ENCODE measurements at places on chromosomes 5 and 9.
A peak's percentile ranks its signal among the peaks of the same experiment; 100 is the strongest.

DNA sequence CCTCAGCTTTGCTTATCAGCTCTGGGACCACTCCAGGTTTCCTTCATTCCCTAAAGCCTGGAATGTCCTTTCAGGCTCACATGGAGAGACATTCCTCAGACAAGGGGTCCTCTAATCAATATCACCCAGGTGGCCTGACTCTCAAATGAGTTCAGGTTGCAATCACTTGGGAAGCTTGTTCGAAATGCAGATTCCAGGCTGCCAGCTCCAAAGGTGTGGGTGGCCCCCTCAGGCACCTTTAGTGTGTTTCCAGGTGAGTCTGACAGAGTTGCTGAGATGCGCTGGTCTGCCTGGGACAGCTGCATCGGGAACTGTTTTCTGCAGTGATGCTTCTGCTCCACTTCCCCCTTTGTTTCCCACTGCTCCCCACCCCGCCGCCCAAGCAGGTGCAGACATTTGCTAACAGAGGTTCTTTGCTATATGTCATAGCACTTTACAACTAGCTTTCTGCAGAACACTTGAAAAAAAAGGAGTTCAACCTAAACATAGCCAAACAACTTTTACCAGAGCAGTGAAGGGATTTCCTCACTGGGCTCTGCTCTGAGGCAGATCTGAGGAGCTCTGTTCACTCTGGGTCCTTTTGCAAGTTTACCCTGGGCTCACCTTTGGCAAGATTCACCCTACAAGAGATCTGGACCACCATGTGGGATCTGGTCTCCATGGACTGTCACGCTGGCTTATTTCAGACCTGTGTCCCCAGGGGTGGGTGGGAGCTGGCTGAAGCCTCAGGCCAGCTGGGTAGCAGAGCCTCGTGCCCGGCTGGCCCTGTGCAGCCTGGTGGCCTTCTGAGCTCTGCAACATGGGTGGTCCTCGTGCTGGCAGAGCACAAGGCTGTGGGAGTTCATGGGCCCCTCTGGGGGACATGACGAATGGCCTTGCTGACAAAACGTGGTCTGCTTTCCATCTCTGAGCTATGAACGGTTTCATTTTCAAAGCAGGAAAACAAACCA lies 539.6 kb downstream of the CCDC171 start:
- DNase-seq: no peak

- DNase-seq: no peak
Observed at GRCh38 chr5:124726631-124727362, 19.6 kb downstream of the ZNF608 start.

- DNase-seq: no peak
Observed at GRCh38 chr9:131841765-131842318, 102.0 kb upstream of the RAPGEF1 start.

- no peak for DNase-seq
Observed at GRCh38 chr5:55173687-55174230, 782 bp upstream of the CDC20B start.

GRCh38 chr5:177359860-177360259 lies 2.1 kb downstream of the RGS14 start:
- DNase-seq: no peak

- no peak for DNase-seq
Observed at GRCh38 chr5:11483630-11484029, 420.6 kb downstream of the CTNND2 start.

GRCh38 chr9:127424676-127424999 lies 456 bp downstream of the ZNF79 start:
- no peak for DNase-seq

DNA sequence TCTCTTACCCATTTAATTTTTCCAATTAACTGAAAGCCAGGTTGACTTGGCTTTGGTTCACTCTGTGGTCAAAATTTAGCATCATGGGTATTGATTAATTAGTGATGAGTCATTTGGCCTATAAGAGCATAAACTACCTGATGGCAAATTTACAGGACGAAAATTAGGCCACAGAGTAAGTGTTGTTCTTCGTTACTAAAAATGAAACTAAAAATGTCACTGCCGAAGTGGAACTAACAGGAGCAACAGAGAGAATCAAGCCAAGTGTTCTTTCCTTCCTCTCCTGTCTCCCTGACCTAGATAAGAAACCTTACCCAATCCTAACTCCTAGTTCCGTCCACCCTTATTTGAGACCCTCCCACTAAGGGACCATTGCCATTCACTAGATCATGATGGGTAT lies 176.9 kb downstream of the RAB3C start:
- DNase-seq: no peak

GRCh38 chr5:74948031-74948546 lies 81.9 kb upstream of the FAM169A start:
- DNase-seq: no peak

GRCh38 chr9:113566016-113566711 lies 102.6 kb downstream of the RGS3 start:
- no peak for DNase-seq

- no peak for DNase-seq
Observed at GRCh38 chr9:10048994-10049393, 563.8 kb downstream of the PTPRD start.

- DNase-seq: no peak
Observed at GRCh38 chr5:81782811-81783210, 31.9 kb upstream of the SSBP2 start.

GRCh38 chr5:151257731-151258181 lies 4.8 kb downstream of the GM2A start:
- DNase-seq: no peak

DNA sequence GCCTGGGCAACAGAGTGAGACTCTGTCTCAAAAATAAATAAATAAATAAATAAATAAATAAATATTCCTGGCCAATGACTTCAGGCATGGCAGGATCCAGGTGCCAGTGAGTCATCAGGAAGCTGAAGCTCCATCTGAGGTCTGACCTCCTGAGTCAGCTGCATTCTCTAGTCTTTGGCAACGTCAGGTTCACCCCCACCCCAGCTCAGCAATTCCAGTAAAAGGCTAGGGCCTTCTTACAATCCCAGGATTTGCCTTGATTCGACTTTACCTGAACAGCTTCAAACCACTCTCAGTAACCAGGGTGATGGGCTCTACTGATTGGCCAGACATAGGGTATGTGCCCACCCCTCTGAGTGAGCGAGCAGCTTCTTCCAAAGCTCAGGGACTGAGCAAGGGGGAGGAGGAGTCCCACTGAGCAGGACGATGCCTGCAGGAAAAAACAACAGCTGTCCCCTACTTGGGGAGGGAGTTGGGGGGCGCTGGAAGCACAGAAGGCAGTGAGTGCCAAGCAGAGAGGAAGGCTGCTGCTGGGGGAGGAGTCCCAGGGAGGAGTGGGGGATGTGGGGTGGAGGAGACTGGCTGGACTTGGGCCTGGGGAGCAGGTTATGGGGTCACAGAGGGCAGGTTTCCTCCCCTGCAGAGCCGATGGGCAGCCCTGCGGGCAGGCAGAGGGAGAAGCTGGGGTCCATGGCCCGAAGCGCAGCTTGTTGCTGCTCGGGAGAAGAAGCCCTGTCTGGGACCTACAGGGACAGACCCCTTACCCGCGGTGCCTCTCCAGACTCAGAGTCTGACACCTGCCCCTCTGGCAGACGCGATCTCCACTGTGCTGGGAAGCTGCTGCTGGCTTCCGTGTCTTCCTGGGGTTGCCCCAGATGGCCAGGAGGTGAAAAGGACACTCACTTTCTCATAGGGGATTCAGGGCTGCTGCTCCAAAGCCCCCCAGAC lies 25.9 kb upstream of the UNC5A start:
- peak; percentile 51 for DNase-seq

- peak; percentile 59 for DNase-seq
Observed at GRCh38 chr5:83377131-83377865, 94.2 kb upstream of the VCAN start.

GRCh38 chr5:174935854-174936474 lies 211.6 kb downstream of the MSX2 start:
- peak; percentile 20 for DNase-seq

DNA sequence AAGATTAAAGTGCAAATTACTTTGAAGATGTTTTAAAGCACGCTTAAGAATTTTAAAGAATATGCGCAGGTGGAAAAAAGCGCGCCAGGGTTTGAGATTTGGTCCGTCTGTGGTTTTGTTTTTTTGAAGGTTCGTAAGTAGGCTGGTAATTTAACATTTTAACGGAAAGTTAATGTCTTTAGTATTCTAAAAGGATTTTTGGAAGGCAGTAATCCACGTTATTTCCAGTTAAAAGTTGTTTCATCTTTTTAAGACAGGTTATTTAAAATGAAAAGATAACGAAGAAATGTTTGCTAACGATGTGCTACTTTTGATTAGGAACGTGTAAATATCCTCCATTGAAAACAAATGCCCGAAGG lies 1.9 kb downstream of the DMRT1 start:
- DNase-seq: no peak

- DNase-seq: no peak
Observed at GRCh38 chr9:124860582-124861341, 995 bp downstream of the RPL35 start.

DNA sequence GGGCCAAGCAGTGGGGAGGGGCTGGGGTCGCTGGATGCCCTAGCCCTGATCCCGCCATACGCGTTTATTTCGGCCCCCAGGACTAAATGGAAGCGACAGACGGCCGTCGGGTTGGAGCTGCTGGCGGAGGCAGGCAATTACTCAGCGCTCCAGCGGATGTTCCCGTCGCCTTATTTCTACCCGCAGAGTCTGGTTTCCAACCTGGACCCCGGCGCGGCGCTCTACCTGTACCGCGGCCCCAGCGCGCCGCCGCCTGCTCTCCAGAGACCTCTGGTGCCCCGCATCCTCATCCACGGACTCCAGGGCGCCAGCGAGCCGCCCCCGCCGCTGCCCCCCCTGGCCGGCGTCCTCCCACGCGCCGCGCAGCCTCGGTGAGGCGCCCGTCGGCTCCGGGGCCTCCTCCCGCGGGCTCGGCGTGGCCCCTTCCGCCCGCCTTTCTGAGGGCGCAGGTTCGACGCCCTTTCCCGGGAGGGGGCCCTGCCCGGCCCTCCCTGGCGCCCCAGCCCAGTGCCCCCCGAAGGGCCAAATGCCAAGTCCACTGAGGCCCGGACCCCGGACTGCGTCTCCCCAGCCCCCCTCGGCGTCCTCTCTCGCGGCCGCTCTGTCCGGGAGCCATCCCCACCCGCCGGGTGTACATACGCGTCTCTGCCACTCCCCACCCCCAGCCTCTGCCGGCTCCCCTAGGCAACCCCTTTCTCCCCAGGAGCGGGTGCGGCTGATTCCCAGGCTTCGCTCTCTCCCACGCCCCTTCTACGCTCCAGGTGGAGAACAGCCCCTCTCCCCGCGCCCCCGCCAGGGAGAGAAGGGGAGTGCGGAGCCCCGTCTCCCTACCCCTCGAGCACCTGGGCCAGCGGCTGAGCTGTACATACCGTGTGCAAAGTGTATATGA lies 7.0 kb downstream of the BARHL1 start:
- no peak for DNase-seq

DNA sequence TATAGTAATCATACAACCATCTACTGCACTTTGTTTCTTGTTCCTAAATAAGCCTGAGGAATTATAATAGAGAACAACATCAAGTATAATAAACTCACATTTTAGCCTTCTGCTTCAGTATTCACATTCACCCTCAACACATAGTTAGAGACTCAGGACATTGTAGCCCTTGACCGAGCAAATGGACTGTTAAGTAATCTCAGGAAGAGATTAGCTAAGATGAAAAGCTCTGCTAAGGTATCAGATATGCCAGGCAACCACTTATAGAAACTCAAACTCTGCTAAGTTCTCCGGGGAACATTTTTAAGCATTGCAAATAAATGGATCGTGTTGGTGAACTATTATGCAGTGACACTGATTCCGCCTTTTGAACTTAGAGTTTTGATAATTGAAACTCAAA lies 252.0 kb downstream of the DTWD2 start:
- no peak for DNase-seq

DNA sequence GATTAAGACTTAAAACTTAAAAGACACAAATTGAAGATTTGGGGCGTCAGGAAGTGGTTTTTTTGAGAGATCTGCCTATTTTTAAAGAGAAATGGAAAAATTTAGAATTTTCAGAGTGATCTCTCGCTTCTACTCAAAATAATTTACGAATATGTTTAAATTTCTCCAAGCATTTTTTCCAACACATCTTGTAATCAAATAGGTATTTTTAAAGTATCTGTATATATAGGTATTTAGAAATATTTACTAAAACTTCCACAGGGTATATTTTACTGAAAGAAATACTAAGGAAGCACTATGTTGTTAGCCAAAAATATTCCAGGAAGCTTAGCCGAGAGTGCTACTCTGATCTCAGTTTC lies 9.8 kb upstream of the PCDHB1 start:
- DNase-seq: no peak

GRCh38 chr5:95070453-95070852 lies 214.4 kb downstream of the MCTP1 start:
- DNase-seq: no peak

DNA sequence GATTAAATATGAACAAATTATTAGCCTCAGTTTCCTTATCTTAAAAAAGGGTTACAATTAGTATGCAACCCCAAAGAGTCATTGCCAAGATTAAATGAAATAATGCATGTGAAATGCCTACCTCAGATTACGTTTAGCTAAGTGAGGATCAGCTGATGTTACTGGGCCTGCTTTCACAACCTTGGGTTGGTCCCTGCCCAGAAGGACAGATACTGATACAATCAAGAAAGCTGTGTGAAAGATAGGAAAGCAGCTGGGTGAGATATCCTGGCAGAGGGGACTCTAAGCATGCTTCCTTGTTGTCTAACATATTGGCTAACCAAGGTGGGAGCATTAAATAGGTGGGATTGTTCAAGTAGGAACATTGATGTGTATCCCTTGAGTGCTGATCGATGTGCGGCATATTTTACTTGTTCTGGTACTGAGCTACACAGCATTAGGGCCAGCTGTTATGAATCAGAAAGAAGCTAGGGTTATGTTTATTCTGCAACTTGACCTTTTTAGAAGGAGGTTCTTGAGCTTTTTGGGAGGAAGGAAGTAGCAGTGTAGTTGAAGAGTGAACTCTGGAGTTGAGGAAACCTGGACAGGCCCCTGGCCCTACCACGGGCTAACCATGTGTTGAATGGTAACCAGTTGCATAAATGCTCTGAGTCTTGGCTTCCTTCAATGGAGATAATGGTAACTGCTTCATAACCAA lies 28.9 kb downstream of the SNX24 start:
- no peak for DNase-seq
